ENCODE measurements at places on chromosomes 7 and 10. TPM values are rescaled to one million over a fixed set of nuclear protein-coding genes. Genes with fewer than 3 reads are reported as not detected.

DNA sequence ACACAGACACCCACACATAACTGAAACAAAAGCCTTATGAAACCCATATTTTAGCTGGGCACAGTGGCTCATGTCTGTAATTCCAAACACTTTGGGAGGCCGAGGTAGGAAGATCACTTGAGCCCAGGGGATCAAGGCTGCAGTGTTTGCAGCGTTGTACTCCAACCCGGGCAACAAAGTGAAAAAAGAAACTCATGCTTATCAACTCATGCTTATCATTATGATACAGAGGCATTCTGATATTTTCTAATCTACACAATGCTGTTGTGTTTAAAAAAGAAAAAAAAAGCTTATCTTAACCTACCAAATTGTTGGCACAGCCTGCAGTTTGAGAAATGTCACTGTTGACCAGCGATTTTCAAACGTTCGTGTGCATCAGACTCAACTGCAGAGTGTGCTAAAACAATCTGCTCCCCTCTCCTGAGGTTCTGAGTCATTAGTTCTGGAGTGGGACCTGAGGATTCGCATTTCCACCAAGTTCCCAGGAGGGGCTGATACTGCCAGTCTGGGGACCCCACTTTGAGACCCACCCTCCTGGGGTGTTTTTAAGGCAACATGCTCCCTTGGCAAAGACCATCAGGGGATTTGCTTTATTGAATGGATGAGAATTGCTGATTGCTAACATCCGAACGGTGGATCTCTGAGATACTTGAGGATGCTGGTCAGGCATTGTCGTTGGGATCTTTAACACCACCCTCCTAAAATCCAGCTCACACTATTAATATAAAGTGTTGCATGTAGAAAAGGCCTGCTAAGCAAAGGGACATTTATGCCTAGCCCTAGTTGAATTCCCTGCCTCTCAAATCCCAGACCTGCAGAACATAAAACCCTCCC, 16.2 kb downstream of the CHST3 start:
- DNase-seq, result no peak

GRCh38 chr10:132712743-132713142, 73.2 kb downstream of the NKX6-2 start:
- no peak for DNase-seq

DNA sequence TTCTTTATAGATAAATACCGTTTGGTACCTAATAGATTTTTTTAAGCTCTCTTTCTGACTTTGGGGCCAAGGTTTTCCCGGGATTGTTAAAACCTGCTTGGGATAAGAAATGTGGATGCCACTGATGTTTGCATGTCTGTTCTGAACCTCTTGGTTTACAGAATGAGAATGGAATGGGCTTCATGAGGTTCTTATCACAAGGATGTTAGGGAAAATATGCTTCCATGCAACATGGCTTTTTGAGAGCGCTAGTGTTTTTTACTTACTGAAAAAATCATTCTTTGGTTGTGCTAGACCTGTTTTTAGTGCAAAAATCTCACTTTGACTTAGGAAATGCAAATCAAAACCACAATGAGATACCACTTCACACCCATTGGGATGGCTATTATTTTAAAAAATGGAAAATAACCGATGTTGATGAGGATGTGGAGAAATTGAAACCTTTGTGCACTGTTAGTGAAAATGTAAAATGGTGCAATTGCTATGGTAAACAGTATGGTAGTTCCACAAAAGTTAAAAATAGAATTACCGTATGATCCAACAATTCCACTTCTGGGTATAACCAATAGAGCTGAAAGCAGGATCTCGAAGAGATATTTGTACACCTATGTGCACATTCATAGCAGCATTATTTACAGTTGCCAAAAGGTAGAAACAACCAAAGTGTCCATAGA, 38.9 kb downstream of the TSPAN14 start:
- no peak for DNase-seq

Gene REEP3
- polyA plus RNA-seq, result 28.8 TPM

GRCh38 chr7:2821161-2821841, 22.8 kb downstream of the GNA12 start:
- DNase-seq, result no peak

DNA sequence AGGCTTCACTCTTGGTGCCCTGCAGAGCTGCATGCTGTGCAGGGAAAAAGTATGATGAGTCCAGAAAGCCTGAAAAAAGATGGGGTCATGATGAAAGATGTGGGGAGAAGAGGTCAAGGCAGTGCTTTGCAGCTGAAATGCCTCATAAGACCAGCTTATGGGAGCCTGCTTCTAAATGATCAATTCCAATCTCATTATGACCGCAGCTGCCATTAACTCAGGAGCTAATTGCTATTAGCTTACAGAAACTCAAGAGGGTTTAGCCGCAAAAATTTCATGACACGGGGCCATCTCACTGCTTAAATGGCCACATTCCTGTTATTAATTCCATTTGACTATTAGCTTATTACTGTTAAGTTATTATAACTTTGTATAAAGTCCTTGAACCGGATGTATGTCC, 502.9 kb upstream of the ZMIZ1 start:
- no peak for DNase-seq

Gene SLC18A2
- polyA plus RNA-seq, result 1.5 TPM

DNA sequence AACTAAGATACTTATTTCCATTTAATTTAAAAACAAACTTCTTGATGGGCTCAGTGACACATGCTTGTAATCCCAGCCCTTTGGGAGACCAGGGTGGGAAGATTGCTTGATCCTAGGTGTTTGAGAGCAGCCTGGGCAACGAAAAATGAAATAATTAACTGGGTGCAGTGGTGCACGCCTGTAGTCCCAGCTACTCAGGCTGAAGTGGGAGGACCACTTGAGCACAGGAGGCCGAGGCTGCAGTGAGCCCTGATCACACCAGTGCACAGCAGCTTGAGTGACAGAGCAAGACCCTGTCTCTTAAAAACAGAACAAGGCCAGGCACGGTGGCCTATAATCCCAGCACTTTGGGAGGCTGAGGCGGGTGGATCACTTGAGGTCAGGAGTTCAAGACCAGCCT, 37.4 kb downstream of the AVL9 start:
- no peak for DNase-seq

DNA sequence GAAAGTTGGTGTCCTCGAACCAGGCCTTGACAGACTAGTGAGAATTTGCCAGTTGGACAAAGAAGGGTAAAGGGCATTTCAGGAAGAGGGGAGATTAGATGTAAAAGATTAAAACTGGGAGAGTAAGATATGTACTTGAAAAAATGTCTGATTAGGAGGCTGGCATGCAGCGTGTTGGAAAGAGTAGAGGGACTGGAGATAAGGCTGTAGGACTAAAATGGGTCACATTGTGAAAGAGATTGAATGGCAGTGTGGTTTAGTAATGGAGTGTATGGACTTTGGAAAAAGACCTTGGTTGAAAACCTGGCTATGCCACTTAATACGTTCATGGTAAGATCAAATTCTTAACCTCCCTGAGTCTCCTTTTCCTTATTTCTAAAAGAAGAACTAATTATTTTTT, 14.1 kb downstream of the CREM start:
- no peak for DNase-seq

Gene NAT16
- polyA plus RNA-seq, result not detected

Gene NUTM2B
- polyA plus RNA-seq, result 2.0 TPM

DNA sequence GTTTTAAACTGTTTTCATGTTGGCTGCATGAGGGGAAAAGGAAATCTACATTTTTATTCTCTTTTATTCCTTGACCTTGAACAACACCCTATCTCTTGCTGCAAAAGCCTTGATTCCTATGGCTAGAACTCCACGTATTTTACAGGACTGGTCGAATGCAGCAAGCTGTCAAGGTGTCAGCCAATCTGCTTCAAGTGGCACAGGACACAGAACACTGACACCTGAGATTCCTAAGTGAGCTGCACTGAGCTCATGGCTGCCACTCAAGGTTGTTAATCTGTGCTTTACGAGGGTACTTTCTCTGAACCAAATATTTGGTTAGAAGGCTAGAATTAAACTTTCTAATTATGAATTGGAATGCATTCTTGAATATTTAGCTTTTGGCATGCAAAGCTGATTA, 349.7 kb upstream of the COBL start:
- peak; percentile 14 for DNase-seq

Gene TAS2R60
- not detected for polyA plus RNA-seq

DNA sequence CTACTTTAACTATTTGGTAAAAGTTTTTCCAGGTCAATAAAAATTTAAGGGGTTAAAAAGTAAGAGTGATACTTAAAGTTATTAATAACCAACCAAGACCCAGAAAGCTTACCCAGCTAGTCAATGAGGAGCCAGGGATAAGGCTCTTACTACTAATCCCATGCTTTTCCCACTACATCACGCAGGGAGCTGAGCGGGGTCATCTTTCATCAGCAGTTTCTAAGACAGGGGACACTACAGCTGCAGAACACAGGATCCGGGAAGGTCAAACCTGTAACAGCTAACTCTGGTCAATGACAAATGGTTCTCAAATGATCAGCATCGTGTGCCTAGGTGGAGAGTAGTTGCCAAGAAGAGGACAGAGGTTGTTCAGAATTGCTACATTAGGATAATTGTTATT, 65.1 kb downstream of the RSU1 start:
- no peak for DNase-seq

GRCh38 chr7:123154231-123154860, 45.4 kb downstream of the SLC13A1 start:
- DNase-seq, result peak; percentile 71

DNA sequence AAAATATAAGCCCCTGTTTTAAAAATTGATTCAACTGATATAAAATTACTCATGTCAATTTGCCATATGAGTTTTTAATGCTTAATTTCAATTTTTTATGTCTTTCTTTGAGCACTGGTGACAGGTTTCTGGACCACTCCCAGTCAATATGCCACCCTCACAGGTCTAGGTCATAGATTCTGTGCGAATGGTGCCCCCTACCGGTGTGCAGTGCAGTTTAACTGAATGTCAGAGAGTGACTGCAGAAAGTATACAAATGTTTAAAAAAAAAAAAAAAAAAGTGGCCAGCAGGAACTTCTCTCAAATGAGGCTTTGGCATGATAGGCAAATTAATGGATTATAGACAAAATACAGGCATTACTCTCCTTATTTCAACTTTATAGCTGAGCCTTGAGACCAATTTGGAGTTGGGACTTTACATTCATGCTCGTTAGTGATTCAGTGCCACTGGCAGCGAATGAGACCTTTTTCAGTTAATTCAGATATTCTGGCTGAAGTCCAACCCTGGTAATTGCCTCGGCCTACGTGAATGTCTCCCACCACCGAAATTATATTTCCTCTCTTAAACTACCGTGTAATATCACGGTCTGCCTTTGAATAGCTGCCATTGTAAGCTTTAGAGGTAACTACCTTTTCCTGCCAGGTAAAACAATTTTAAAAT, 427.6 kb downstream of the PHTF2 start:
- no peak for DNase-seq

DNA sequence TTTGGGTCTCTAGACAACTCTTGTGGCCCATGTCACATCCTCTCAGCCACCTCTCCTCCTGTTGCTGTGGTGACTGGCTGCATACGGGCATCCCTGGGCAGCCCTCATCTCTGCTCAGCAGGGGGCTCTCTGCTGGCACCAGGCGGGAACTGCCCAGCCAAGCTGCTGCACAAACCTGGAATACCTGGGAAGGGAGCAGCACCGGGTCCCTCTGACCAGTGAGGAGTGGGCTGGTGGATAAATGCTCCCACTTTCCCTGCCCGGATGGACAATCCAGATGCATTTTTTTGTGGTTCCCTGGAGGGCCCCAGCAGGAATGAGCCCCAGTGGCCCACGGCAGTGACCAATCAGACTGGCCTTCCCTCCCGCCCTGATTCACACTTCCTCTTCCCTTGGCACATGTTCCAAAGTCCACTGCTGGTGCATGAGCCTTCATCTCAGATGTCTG, 21.9 kb downstream of the GRID1 start:
- no peak for DNase-seq

GRCh38 chr10:47384148-47384921, at the start of gene ZNF488:
TSS of gene ZNF488 (minus strand) at chr10:47384293. CDS start at chr10:47368829, 15,464 bp downstream.
- peak; percentile 72 for DNase-seq

- no peak for DNase-seq
These were observed 62.8 kb upstream of the ADGRA1 start for GRCh38 chr10:133024704-133025557.

- no peak for DNase-seq
These were observed 75.9 kb downstream of the HIBADH start for GRCh38 chr7:27586825-27587224.

- no peak for DNase-seq
These were observed 13.1 kb downstream of the RPA3 start for GRCh38 chr7:7705318-7705717.

DNA sequence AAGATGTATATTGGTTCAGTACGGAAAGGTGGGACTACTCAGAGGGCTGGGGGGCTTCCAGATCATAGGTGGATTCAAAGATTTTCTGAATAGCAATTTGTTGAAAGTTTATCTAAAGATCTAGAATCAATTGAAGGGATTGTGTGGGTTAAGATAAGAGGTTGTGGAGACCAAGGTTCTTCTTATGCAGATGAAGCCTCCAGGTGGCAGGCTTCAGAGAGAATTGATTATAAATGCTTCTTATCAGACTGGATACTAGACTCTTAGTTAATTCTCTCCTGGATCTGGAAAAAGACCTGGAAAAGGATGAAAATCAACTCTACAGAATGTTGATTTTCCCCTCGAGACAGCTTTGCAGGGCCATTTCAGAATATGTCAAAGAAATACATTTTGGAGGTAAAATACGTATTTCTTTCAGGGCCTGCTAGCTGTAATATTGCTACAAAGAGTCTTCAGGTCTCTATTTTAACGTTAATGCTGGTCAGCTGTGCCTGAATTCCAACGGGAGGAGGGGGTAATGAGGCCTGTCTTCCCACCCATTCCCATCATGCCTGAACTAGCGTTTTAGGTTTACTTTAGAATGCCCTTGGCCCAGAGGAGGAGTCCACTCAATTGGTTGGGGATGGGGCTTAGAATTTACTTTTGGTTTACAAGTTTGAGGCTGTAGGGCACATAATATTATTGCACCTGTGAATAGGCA, 12.8 kb upstream of the GPR15LG start:
- no peak for DNase-seq

DNA sequence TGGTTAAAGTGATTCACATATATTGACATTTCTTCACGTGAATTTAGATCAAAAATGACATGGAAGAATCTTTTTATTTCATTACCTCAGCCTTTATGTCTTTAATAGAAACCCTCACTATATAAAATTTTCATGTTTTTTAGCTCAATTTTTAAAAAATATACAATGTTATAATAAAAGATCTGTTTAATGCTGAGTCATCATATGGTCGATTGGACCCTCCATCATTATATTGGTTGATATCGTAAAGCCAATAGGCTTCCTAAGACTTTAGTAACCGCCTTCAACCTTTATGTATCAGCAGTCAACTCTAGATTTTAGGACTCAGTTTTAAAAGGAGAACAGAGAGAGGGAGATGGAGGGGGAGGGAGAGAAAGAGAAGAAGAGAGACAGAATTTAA, 162.3 kb upstream of the FERD3L start:
- no peak for DNase-seq

Gene NUPR2
- polyA plus RNA-seq, result 2.0 TPM
